Skin of body (tissue), 3 donors: ENCODE measurements at places on chromosomes 11 and 22.

DNA sequence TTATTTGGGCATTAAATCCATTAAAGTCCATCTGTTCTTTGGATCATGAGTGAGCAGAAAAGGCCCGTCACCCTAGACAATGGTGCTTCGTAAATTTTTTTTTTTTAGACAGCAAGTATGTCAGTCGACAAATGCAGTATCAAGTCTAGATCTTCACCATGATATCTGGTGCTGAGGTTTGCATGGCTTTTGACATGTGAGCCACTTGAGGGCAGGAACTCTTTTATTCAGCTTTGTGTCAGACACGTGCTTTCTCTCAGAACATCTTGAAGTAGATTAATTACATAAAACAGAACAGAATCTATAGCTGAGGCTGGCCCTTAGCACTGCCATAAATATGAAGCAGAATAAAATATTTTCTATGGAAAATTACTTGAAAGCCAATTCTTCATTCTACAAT lies 62.9 kb upstream of the CARD18 start:
- DNase-seq: no peak

DNA sequence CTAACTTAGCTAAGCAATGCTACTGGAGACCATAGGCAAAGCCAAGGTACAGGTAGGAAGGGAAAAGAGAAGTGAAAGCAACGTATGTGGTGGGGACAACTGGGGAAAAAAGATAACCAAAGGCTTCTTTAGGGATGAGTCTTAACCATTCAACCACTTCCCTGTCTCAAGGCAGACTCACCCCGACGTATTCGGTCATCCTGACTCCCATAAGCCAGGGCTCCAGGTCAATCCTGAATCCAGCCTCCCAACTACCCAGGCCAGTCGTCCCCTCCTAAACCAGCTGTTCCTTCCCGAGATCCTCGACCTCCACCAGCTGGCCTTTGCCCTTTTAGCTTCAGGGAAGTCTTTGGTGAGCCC lies 330 bp downstream of the ACP2 start:
- no peak for DNase-seq

GRCh38 chr22:46424496-46424895 lies 89.0 kb downstream of the TRMU start:
- DNase-seq: no peak

DNA sequence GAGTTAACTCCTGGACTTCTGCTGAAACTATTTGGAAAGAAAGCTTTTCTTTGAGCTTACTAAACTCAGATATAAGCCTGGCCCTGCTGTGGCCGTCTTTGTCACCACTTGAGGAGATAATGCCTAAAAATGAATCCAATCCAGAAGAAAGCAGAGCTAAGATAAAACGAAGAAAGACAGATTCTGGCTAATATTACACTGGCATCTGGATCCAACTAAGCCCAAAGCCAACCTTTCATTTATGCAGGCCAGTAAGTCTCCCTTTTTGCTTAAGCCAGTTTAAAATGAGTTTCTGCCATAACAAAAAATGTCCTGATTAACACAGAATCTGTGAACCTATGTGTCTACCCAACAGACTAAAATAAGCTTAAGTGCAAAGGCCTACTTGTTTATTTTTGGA lies 34.5 kb downstream of the PIK3C2A start:
- no peak for DNase-seq

GRCh38 chr11:65634905-65635731 lies 2.8 kb upstream of the SIPA1 start:
- no peak for DNase-seq

DNA sequence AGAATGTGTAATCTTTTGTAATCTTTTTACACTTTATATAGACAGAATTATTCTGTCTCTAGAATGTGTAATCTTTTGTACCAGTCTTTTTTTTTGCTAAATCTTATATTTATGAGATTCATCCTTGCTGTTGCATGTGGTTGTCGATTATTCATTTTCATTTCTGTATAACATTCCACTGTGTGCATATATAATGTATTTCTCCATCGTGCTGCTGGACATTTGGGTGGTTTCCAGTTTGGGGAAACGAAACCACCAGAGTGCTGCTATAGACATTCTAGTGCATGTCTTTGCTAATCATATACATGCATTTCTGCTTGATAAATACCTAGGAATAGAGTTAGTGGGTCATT lies 146.5 kb downstream of the GRIK4 start:
- DNase-seq: no peak

- no peak for DNase-seq
These were observed 3.2 kb upstream of the KCNE3 start for GRCh38 chr11:74470526-74470925.

DNA sequence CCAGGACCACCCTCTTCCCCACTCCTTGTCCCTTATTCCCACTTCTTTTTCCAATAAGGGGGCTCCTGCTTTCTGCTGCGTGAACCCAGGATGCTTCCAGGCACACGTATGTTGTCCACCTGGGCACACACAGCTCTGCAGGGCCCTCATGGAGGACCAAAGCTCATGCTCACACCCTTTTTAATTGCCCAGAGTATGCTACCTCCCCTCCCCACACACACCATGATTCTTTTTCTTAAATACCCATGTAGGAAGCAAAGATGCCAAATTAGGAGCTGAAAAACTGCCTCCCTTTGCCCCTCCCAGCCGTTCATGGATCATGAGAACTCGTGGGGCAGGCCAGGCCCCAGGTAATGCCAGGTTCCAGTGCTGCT lies 5.1 kb downstream of the NECTIN1 start:
- DNase-seq: no peak

DNA sequence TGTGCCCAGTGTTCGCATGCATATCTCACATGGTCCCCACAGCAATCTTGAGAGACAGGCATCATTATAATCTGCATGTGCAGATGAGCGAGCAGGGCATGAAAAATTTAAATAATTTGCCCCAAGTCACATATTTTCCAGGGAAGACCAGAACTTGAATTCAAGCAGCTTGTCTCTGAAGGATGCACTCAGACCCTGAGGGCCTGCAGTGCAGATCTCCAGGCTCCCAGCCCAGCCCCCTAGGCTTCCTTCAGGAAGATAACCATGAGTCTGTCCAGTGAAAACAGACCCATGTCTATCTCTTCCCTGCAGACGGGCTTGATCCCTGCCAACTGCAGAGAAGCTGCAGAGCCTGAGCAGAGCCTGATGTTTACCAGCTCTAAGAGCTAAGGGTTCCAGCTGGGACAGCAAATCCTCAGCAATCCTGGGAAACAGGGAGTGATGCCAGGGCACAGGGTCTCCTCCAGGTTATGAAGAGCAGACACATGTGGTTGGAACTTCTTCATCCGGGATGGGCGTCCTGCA lies 55.1 kb downstream of the NAV2 start:
- DNase-seq: no peak

DNA sequence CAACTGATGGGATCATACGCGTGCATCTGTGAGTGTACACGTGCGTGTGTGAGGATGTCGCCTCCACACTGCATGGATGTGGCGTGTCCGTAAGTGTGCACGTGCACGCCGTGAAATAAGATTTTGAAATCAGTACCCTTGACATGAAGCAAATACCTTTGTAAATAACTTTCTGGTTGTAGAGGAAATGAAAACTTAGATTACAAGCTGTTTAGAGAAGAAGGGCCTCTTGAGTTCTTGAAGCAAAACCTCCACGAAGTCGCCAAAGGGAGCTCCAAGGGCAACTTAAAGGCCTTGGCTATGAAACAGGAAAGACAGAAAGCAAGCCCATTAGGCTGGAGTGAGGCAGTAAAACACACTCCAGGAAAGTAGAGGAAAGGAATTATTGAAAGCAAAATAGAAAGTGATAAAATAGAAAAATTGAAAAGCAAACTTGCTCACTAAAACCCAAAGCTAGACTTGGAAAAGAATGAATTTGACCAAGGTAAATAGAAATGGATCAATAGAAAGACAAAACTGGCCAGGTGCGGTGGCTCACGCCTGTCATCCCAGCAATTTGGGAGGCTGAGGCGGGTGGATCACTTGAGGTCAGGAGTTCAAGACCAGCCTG lies 29.7 kb upstream of the TOLLIP start:
- no peak for DNase-seq

DNA sequence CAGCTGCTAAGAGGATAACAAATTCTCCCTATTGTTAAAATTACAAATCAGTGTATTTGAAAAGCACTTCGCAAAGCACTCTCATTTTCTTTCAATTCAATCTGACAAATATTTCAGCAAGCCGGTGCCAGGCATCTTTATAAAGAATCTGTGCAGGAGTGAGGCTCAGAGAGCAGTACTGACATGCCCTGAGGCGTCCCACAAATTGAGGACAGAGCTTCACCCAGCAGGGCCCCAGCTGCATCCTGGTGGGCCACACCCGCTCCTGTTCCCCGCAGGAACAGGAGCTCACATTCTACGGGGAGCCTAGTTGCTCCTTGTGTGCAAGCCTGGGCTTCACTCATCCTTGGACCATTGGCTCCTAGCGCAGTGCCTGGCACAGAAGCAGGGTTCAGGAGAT lies 60.9 kb upstream of the EIF3D start:
- no peak for DNase-seq

DNA sequence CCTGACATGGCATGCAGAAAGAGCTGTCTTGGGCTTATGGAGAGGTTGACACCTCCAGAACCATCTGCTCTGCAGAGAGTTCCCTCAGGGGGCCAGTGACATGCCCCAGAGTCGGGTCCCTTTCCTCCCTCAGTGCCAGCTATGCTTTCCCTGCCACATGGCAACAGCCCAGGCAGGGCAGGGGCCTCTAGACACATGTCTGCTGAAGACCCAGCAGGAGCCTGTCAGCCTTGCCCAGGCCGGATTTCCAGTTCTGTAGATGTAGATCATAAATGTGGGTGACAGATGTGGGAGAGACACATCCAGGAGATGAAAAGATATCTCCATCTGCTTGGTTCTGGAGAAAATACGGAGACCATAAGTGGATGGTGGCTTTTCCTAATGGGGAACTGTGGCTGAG lies 25.5 kb downstream of the NAV2 start:
- DNase-seq: peak; percentile 40

- no peak for DNase-seq
These were observed 1008.0 kb downstream of the FAM181B start for GRCh38 chr11:81725701-81726100.

DNA sequence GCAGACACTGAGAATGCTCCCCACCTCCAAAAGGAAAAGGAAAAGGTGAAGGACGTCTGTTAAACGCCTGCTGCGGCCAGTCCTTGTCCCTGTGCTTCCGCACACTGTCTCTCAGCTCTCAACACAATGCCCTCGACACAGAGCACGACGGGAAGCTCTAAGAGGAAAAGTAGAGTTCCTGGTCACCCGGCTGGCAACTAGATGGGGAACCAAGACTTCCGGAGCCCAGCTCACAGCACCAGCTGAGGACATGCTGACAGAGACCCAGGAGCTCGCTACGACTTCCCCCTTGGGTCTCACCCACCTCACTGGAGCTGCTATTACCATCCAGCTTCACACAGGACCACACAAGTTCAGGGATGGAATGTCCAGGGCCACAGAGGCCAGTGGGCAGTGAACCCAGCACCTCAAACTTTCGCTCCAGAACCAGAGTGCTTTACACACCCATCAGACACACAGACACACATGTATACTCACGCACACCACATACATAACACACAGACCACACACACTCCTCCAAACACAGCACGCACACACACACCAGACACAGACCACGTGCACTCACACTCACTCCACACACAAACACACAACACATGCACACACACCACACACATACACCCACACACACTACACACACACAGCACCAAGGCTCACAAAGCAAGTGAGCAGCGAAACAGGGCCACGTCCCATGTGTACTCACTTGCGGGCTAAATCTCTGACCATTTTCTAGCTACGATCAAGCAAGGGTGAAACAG lies 9.6 kb downstream of the SULT4A1 start:
- no peak for DNase-seq

GRCh38 chr11:63672156-63672463 lies 934 bp upstream of the ATL3 start:
- no peak for DNase-seq

- DNase-seq: no peak
These were observed 27.7 kb downstream of the SMCO4 start for GRCh38 chr11:93515441-93516025.

DNA sequence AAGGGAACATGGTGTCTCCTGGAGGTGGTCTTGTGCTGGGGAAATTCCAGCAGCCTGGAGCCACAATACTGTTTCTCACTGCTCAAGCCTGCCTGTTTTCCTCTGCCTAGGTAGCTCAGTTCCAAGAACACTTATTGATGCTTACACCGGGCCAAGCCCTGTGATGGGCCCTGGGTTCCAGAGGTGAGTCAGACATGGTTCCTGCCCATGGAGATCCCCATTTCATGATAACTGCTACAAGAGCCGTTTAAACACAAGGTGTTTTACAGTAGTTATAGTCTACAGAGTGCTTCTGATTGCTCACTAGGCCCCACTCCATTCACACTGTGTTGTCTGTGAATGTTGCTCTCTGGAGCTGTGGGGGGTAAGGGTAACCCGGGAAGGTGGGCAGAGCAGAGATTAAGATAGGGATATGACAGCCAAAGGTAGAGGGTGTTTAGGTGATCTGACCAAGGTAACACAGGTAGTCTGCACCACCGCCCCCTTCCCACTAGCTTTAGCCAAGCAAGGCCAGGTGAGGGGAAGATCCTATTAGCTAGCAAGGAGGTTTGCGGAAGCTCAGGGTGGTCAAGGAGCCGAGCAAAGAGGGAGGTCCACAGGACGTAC lies 696 bp upstream of the MICAL2 start:
- no peak for DNase-seq

GRCh38 chr11:129402206-129403171 lies 26.8 kb downstream of the BARX2 start:
- no peak for DNase-seq

DNA sequence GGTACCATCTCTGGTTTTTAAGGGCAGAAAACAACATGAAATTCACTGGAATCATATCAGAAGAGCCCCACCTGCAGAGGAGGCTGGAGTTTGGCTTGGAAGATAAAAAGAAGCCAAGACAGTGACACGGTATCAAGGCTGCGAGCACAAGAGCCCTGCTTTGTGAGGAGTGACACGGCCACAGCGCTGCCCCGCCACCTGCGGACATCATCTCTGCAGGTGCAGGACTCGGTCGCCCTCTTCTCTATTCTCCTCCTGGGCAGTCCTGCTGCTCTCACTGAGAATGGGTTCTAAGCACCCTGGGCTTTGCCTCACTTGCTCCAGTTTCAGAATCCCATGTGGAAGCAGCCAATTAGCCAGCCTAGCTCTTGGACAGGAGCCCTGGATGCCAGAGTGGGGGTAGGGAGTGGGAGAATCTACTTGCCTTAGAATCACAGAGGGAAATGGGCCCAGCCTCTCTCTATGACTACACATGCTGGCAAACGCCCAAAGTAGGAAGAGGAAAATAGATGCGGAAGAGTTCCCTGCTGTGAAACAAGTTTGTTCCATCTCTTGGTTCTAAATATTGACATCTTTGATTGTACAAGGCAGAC lies 17.1 kb downstream of the APOL4 start:
- no peak for DNase-seq
